T-helper 2 cell treated with Interferon-gamma antibody and Interleukin-4, amounts not matched to agents 100 ng/mL and 5 ng/mL, for 36 hours (primary cell): ENCODE measurements at places on chromosomes 1 and 21. TPM values are rescaled to one million over a fixed set of nuclear protein-coding genes. Genes with fewer than 3 reads are reported as not detected.

RAB3B gene
- total RNA-seq: 0.05 TPM in 2 replicates

MROH9 gene
- total RNA-seq: not detected in 2 replicates

FAM131C gene
- total RNA-seq: 0.41 and 0.45 TPM in 2 replicates

LRRIQ3 gene
- 0.30 and 0.48 TPM in 2 replicates for total RNA-seq

KLHDC8A gene
- total RNA-seq: not detected in 2 replicates

HRNR gene
- total RNA-seq: not detected in 2 replicates

LIPI gene
- not detected in 2 replicates for total RNA-seq

GLMP gene
- 28.9 and 31.3 TPM in 2 replicates for total RNA-seq
